Common myeloid progenitor, CD34-positive (primary cell): ENCODE measurements at places on chromosomes 5 and 9.

- DNase-seq: no peak
Measured at GRCh38 chr5:129963359-129963758, 59.1 kb downstream of the CHSY3 start.

- no peak for DNase-seq
Measured at GRCh38 chr9:97617939-97618416, 15.2 kb downstream of the TSTD2 start.

DNA sequence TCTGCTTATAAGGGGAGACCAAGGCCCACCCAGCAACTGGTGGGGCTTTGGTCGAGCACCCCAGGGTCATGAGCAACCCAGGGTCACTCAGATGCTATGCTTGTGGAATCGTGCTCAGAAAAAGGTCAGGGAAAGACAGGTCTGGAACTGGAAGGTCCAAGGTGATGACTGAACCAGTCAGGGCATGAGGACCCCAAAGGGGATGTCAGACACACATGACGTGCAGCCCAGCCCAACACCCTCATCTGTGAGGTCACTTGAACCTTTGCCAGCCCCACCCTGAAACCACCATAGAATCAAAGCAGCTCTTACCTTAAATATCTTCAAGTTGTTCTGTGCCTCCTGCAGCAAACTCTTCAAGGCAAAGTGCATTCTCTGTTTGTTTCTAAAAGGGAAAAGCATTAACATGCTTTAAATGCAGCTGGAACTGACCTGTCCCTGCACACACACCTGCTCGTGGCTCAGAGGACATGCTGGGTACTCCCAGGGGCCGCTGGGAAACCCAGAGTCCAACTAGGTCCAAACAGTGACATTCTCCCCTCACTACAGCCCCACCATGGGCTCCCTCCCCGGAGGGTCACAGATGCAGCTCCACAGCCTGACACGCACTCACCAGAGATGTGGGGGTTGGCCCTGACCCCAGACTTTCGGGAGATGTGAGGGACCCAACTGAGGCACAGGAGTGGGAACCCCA is 29.4 kb downstream of the IPPK start:
- DNase-seq: no peak

DNA sequence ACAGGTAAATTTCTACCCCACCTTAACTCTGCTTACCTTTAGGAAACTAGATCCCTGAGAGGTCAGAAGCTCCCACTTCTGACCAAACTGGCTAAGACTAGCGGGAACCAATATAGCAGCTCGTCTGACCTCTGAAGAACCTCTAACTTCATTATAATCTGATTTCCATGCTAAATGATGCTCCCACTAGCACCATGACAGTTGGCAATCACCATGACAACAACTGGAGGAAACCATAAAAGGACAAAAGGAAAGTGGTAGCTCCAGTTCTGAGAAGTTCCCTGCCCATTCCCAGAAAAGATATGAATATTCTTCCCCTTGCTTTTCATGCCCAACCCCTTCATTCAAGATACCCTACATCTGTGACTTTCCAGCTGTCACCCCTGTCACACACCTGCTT is 483.3 kb downstream of the CTNND2 start:
- no peak for DNase-seq
